Activated CD8-positive, alpha-beta T cell treated with anti-CD3 and anti-CD28 coated beads, Interleukin-2, amount 10 ng/mL, durations not matched to agents 7 days and 5 days (primary cell): ENCODE measurements at places on chromosomes 6 and 20. TPM values are rescaled to one million over a fixed set of nuclear protein-coding genes. Genes with fewer than 3 reads are reported as not detected.

DNA sequence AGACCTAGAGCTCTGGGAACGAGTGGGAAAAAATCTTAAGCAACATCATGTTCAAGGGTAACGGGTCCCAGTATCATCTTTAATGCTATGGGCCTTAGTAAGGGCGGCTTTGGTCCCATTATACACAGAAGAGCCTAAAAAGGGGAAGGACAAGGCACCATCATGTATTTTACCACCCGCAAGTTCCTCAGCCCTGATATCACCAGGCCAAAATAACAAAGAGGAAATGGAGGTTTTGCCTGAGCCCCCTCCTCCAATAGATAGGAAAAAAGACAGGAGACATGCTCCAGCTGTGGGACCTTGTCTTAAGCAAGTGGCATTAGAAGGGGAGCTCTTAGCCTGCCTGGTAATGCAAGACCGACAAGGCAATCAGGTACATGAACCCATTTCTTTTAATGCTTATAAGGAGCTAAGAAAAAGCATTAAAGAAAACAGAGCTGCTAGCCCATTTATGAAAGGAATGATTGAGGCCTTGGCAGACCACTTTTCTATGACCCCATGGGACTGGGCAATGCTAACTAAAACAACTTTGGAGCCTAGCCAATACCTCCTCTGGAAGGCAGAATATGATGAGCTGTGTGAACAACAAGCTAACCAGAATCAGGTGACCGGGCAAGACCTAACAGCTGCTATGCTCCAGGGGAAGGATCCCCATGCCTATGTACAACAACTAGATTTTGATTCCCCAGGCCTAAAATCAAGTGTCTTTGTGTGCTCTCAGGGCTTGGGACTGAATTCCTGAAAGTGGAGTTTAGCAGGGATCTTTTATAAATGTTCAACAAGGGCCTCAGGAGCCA lies 23.2 kb downstream of the HLA-DPA1 start:
- no peak for DNase-seq
- H3K27me3 ChIP-seq = peaks cover 34% of the 10 kb centered on the region
- no peaks in the 10 kb centered on the region for H3K36me3 ChIP-seq

- no peak for DNase-seq
- H3K27ac ChIP-seq = no peak overlapping the region
- H3K4me3 ChIP-seq = no peak overlapping the region
- peaks cover 5% of the 10 kb centered on the region for H3K4me1 ChIP-seq
Observed at GRCh38 chr6:136798044-136798443, 5.8 kb upstream of the MAP3K5 start.

GRCh38 chr6:30259140-30260035 lies 46.2 kb upstream of the TRIM26 start:
- peaks cover 21% of the 10 kb centered on the region for H3K4me1 ChIP-seq
- H3K4me3 ChIP-seq = peak overlapping the region; percentile 82
- DNase-seq = peak; percentile 70
- H3K27me3 ChIP-seq = peaks cover 14% of the 10 kb centered on the region
- H3K27ac ChIP-seq = peak overlapping the region; percentile 66

- no peak overlapping the region for H3K27ac ChIP-seq
- H3K27me3 ChIP-seq = no peaks in the 10 kb centered on the region
- H3K4me1 ChIP-seq = no peaks in the 10 kb centered on the region
- peaks cover 24% of the 10 kb centered on the region for H3K36me3 ChIP-seq
- H3K4me3 ChIP-seq = no peak overlapping the region
Observed at GRCh38 chr6:143468026-143468425, 17.4 kb downstream of the PEX3 start.

DNA sequence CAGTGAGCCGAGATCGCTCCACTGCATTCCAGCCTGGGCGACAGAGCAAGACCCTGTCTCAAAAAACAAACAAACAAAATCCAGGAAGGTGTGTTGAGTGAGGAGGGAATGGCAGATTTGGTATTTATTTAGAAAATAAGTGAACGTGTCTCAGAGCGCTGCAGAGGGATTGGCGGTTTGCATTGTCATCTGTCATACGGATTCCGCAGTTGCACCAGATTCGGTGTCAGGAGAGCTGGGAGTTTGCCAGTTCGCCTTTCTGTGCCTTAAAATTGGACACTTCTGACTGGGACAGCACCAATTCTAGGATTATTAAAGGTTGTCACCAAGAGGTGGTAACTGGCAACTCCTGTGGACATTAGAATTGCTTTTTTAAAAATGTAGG lies 912 bp downstream of the SNRNP48 start:
- H3K36me3 ChIP-seq = peaks cover 24% of the 10 kb centered on the region
- H3K27ac ChIP-seq = peak overlapping the region; percentile 94
- peak overlapping the region; percentile 98 for H3K4me3 ChIP-seq
- H3K27me3 ChIP-seq = no peaks in the 10 kb centered on the region
- H3K4me1 ChIP-seq = peaks cover 29% of the 10 kb centered on the region

DNA sequence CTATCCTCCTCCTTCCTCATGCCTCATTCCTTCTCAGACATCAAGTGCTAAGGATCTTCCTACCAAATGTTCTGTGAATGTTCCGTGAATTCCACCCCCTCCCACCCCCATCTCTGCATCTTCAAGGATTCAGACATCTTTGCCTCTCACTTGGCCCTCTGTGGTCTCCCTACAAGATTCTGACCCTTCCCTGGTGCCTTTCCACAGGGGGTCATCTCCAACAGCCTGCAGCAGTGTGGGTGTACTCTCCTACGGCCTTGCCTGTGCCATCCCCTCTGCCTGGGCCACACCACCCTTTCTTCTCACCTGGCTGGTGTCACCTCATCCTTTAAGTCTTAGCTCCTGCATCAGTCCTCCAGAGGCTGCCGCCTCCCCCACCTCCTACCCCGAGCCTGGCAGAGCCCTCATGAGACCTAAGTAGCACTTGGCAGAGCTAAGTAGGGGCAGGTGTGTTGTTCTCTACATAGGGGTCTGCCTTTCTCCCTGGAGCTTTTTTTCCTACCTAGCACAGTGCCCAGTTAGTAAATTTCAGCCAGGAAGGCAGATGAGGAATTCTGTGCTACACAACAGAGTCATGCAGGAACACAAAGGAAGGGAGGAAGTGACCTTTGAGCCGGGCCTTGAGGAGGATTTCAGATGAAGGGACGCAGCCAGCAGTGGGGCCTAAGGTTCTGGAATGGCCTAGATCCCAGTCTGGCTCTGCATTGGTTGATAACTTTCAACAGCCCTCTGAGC lies 43.1 kb downstream of the TM9SF4 start:
- DNase-seq = no peak
- no peaks in the 10 kb centered on the region for H3K4me1 ChIP-seq
- H3K36me3 ChIP-seq = peaks cover 43% of the 10 kb centered on the region
- H3K4me3 ChIP-seq = no peak overlapping the region
- H3K27ac ChIP-seq = peak overlapping the region; percentile 7

- H3K4me1 ChIP-seq = no peaks in the 10 kb centered on the region
- no peaks in the 10 kb centered on the region for H3K36me3 ChIP-seq
- no peak overlapping the region for H3K4me3 ChIP-seq
- H3K27me3 ChIP-seq = no peaks in the 10 kb centered on the region
Observed at GRCh38 chr20:57040466-57040865, 226.0 kb downstream of the BMP7 start.

- DNase-seq = no peak
- peak overlapping the region; percentile 61 for H3K27ac ChIP-seq
- H3K4me1 ChIP-seq = peaks cover 36% of the 10 kb centered on the region
- H3K36me3 ChIP-seq = peaks cover 22% of the 10 kb centered on the region
- H3K4me3 ChIP-seq = no peak overlapping the region
Observed at GRCh38 chr20:17614812-17615644, 45.2 kb downstream of the DSTN start.

GRCh38 chr6:135159531-135159930 lies 21.6 kb upstream of the MYB start:
- no peak overlapping the region for H3K27ac ChIP-seq
- peak; percentile 53 for DNase-seq
- H3K4me1 ChIP-seq = peaks cover 43% of the 10 kb centered on the region
- no peaks in the 10 kb centered on the region for H3K36me3 ChIP-seq

SLC22A3 gene
- total RNA-seq = not detected

CPNE5 gene
- total RNA-seq = 1.7 TPM
